Epithelial cell of proximal tubule (primary cell): ENCODE measurements at places on chromosomes 6 and 20.

- no peak for DNase-seq
Measured at GRCh38 chr6:157791450-157791849, 31.6 kb upstream of the SNX9 start.

DNA sequence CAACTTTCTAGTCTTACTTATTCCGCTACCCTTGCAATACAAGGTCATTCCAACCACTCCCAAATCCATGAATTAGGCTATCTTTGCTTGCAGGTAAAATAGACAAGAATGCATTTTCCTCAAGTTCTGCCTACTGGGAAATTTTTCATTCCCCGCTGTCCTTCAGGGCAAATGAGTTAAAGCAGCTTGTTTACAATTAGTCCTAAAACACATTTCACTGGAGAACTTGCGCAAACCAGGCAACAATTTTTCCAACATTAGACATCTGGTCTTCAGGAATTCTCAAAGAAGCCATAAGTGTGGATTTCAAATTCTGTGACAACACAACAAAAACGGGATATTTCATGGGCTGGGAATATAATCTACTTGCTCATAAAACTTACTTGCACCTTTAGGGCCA is 20.4 kb downstream of the SPINT4 start:
- DNase-seq, result no peak

DNA sequence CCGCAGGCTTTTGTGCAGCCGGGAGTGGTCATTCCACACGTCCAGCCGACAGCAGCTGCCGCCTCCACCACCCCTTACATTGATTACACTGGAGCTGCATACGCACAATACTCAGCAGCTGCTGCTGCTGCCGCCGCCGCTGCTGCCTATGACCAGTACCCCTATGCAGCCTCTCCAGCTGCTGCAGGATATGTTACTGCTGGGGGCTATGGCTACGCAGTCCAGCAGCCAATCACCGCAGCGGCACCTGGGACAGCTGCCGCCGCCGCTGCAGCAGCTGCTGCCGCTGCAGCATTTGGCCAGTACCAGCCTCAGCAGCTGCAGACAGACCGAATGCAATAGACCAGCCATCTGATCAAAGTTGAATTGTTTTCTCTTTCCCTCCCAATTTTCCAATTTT is 10.6 kb downstream of the RBM24 start:
- no peak for DNase-seq

- no peak for DNase-seq
Measured at GRCh38 chr6:45003387-45003786, 324.7 kb upstream of the RUNX2 start.

DNA sequence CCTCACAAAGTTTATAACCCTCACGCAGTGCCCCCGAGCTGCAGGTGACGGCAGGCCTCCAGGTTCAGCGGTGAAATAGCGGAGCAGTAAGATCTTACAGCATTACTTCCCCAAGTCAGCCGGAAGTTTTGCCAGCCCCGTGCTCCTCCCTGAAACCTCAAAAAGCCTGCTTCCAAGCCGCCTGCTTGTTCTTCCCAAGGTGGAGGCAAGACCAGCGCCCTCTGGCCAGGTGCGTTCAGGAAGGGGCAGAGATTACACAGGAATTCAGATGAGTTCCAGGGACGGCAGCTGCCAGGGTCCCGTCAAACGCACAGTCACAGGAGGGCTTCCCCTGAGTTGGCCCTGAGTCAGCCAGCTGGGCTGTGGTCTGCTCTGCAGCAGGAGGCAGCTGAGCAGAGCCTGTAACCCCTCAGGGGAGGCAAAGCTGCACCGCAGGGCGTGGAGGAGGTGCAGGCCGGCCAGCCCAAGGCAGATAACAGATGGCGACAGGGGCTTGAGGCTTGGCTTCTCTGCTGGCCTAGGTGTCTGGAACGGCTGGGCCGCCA is 124.1 kb upstream of the RPS6KA2 start:
- no peak for DNase-seq

DNA sequence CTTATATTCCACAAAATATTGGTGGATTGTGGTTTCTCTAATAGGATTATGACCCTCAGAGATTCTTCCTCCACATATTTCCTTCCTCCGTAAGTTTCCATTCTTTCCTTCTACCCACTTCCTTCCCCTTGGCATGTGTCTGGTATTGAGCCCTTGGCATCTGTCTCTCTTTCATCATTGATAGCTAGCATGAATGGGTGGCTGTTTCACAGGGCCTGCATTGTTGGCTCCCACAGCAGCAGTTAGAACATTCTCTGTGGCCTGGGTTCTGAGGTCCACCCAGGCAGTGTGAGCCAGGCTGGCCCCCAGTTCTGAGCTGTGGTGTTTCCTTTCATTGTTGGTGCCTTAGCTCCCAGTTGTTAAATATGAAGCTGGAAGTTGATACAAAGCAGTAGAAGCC is 125.3 kb downstream of the ANKS1A start:
- no peak for DNase-seq

DNA sequence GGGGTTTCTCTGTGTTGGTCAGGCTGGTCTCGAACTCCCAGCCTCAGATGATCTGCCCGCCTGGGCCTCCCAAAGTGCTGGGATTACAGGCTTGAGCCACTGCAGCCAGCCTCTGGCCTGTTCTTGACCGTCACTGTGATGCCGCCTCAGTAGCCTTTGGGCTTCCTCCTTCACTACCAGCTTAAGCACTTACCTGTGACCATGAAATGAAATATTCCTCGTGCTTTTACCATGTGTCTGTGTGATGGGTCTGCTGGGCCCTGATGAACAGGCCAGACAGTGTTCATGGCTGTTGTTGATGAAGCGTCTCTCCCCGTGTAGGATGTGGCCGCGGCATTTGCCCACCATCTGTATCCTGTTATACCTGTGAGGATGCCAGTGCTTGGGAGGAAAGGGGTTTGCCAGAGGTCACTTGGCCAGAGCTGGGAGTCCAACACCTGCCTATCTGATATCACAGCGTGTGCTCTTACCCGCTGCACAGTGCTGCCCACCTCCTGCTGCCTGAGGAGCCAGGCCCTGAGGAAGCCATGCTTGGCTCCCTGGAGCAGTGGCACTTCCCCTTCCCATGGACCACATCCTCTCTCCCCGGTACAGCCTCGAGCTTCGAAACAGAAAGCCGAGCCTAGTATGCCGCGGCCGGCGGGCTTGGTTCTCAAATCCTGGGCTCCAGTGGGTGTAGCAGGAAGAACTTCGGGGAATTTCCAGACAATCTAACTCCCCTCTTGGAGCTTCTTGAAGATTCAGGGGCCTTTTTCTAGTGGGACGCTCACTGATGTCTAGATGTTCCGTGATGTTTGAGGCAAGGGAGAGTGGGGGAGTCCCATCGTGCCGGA is 167.9 kb downstream of the ZDHHC14 start:
- no peak for DNase-seq

DNA sequence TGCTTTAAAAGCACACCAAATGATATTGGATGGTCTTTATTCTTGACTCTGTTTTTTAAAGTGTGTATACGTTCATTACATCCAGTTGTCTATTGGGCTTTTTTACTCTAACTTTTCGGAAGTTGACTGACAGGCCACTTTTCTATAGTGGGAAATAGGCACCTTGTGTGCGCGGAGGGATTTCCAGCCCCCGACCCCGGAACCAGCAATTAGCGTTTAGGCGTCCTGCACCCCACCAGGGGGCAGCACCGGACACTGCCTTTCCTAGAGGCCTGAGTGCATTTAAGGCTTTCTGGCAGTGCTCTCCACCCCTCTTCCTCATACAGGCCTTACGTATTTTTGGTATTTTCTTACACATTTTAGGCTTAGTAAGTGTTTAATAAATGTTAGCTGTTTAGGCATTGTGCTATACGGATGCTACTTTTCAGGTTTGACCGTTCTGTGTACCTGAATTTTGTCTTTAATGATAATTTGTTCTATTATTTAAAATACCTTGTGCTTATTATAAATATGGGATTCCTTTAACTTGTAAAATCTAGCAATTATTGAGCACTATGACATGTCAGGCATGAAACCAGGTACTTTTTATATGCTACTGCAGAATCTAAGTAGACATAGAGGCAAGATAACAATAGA is 231.8 kb downstream of the BCKDHB start:
- no peak for DNase-seq

DNA sequence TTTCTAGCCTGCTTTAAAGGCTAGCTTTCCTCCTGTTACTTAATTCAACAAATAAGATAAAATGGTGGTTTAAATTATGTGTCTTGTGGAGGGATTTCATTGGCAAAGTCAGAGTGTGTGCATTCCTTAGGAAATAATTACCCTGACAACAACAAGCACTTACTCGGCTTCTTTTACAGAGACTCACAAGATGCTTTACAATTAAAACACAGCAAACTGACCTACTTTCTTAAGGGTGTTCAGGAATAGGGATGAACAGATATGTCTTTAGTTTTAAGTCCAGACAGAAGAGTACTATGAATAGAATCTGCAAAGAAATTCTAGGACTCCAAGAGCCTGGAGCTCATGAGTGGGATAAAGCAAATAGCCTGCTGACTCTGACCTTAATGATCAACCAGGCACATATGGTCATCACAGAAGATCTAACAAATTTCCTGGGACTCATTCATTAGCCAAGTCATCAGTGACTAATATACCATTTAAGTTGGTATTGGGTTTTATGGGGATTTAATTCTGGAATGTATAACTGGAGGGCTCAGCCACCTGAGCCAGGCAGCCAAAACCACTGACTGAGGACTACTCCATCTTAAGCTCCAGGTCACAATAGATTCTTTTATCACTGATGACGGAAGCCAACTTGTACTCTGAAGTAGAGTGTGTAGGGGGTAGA is 161.8 kb upstream of the RIMS1 start:
- no peak for DNase-seq
